Smooth muscle cell of the umbilical artery (primary cell): ENCODE measurements at places on chromosomes 6 and 20. TPM values are rescaled to one million over a fixed set of nuclear protein-coding genes. Genes with fewer than 3 reads are reported as not detected.

The ZSCAN23 gene
- total RNA-seq = 3.3 and 7.4 TPM in 2 replicates

The TFAP2D gene
- not detected in 2 replicates for total RNA-seq

The ZNF512B gene
- 6.2 and 10.6 TPM in 2 replicates for total RNA-seq

The KIF3B gene
- 31.5 and 35.4 TPM in 2 replicates for total RNA-seq

The NNAT gene
- 0.42 TPM in 1 of 2 replicates, not detected in the other for total RNA-seq

The TUBB2B gene
- 5.6 and 18.3 TPM in 2 replicates for total RNA-seq

The GATA5 gene
- total RNA-seq = not detected in 2 replicates

The LTA gene
- not detected in 2 replicates for total RNA-seq

The EDN3 gene
- total RNA-seq = not detected in 2 replicates

The SDCBP2 gene
- total RNA-seq = 1.2 and 1.8 TPM in 2 replicates

The SLC26A8 gene
- total RNA-seq = 0.05 TPM in 1 of 2 replicates, not detected in the other

The MAPK13 gene
- 11.0 and 16.4 TPM in 2 replicates for total RNA-seq

The OR2B6 gene
- total RNA-seq = not detected in 2 replicates

The DEFB132 gene
- not detected in 2 replicates for total RNA-seq

The COL12A1 gene
- 534 and 2,476 TPM in 2 replicates for total RNA-seq

The POLR1H gene
- 13.3 and 28.2 TPM in 2 replicates for total RNA-seq
